Hindlimb muscle (tissue), 1 donor: ENCODE measurements at places on chromosomes 13 and 19.

GRCh38 chr13:26029581-26030136 lies 22.2 kb downstream of the SHISA2 start:
- DNase-seq, result no peak

- DNase-seq, result no peak
These were observed 491.0 kb downstream of the SLITRK5 start for GRCh38 chr13:88162076-88162702.

GRCh38 chr13:108226184-108226583 lies 8.0 kb downstream of the ABHD13 start:
- DNase-seq, result no peak

GRCh38 chr13:77338329-77338728 lies 11.4 kb upstream of the MYCBP2 start:
- DNase-seq, result no peak

DNA sequence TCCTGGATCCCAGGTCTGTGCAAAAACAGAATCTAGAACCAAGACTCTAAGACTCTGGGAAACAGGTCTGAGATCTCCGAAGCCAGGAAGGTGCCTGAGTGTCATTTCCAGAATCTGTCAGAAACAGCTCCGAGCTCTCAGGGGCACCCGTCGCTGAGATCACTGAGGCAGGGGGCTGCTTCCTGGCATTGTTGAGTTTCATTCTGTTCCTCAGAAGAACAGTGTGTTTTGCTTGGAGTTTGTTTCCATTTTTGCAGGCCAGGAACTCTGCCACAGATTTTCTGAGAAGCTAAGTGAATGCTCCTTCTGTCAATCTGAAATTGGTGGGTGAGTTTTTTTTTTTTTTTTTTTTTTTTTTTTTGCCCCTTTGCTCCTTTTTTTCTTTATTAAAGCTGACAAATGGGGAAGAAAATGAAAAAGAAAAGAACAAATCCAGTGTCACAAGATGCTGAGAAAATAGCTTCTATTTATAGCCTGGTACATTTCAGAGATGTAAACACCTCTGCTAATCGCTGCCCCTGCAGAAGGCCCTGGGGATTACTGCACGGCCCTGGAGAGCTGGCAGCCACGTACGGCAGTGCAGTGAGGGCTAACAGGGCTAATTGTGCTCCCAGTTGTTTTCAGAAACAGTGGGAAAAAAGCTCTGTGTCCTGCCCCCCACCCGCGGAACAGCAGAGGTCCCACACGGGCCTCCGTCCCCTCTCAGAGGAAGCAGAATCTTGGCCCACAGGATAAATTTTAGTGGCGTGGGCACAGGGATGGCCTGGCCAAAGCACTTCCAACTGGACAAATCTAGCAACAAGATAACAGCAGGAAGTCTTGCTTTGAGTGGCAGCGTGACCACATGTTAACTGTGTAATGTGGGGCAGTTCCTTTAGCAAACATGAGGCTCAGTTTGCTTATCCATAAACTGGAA lies 237.6 kb upstream of the IRS2 start:
- no peak for DNase-seq
